COR-L47 (cell line): ENCODE measurements at places on chromosomes 5 and 9.

- DNase-seq, result no peak
These were observed 587.7 kb upstream of the GRAMD2B start for GRCh38 chr5:125835293-125836172.

DNA sequence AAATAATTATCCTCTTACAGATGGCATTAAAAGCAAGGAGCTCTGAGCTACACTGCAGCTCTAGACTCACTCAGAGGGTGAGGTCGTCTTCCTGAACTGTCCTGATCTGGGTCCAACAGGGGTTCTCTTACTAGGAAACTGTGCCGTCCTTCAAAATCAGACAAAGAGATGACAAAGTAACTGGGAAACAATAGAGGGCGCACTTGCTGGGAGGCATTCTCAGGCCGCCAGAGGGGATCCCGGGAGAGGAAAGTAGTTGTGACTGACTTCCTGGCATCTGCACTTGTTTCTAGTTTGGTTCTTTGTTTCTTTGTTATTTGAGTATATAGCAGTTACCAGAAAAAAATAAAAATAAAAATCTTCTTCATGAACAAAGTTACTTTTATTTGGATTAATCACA, 142.9 kb upstream of the MSX2 start:
- no peak for DNase-seq

DNA sequence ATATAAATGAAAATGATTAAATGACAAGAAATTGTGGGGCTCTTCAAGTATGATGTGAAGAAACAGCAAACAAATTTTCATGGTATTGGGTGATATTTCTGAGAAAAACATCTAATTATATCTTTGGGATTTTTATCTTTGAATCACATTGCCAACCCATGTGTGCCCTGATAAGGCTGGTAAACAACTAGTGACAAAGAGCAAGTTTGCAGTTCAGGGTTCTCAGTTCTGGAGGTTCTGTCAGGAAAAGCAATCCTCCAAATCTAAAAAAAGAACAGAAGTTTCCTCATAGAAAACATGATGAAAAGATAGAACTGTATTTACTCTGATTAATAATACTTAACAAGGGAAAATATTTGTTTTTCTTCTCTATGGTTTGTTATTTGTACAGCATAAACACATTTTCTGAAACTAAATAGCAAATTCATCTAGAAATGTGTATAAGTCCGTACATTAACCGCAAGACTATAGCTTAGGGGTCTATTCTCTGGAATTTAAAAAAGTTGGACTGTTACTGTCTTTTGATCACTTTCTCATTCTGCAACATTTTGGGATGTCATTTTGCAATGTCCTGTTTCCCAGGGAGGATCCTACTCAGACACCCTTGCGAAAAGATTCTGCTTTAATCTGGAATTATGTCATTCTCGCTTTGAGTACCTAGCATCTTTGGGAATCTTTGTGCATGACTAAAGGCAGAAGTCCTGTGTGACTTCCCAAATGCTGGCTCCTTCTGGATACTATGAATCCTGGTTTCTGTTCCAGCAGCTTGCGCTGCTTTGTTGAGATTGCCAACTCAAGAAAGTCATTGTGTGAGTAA, 308.5 kb downstream of the ADGRV1 start:
- no peak for DNase-seq

GRCh38 chr5:83251849-83252248, 174.5 kb downstream of the XRCC4 start:
- no peak for DNase-seq

DNA sequence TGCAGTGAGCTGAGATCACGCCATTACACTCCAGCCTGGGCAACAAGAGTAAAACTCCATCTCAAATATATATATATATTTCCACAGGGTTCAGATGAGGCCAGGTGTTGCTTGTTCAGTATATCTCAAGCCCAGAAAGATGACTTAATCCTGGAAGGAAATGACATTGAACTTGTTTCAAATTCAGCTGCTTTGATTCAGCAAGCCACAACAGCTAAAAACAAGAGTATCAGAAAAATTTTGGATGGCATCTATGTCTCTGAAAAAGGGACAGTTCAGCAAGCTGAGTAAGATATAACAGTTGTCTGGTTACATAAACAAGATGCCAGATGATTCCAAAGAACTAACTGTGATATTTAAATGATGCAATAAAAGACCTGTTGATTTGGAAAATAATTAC, 352.0 kb downstream of the KCTD16 start:
- no peak for DNase-seq

DNA sequence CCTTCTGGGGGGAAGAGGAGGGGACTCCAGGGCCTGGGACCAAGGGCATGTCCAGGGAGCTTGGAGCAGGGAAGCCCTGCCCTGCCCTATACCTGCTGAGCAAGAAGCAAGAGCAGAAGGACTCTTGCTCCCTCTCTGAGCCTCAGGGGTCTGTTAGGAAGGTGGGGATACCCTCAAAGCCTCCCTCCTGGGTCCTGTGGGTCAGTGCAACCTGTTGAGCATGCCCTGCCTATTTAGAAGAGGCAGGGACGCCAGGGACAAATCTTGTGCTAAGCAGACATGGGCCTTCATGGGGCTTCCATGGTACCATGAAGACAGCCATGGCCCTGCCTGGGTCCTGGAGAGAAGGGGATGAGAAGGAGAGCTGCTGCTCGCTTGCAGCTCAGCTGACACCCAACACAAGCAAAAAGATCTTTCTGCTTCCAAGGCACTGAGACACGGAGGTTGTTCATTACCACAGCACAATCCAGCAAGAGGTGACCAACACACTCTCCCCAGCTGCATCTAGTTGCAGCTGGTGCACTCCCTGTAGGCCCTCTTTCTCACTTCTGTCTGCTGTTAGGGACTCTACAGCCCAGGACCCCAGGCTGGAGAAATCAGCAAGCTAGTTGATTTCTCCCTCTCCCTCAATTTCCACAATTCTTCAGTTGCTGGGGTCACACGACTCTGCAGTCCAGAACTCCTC, 39.3 kb downstream of the C9orf50 start:
- no peak for DNase-seq

- no peak for DNase-seq
These were observed 63.6 kb downstream of the CCDC192 start for GRCh38 chr5:127766676-127767335.

DNA sequence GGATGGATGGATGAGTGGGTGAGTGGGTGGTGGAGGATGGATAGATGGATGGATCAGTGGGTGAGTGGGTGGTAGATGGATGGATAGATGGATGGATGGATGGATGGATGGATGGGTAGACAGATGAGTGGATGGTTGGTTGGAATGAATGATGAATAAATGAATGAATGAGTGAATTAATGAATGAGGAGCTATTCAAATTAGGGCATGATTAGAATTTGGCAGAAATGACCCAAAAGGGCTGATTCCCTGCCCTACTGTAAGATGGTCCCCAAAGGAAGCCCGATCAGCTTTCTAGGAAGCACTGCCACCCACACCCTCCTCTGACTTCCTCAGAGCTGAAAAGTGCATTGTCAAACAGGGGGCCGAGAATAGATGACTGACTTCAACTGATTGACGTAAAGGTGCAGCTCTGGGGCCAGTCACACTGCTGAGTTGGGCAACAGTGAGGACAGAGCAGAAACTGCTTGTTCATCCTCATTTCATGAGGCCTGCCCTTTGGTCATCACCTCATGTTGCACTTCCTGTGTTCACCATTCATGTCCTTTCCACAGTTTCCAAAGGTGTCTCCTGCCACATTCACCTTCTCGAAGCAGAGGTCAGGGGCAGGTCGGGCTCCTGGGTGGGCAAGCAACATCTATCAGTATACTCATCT, 34.3 kb downstream of the NIPAL4 start:
- DNase-seq, result no peak

GRCh38 chr5:80437326-80437725, 29.5 kb downstream of the ZFYVE16 start:
- no peak for DNase-seq

GRCh38 chr5:74446725-74447241, 193.7 kb downstream of the ENC1 start:
- no peak for DNase-seq

GRCh38 chr5:172101547-172102217, 86.3 kb downstream of the STK10 start:
- DNase-seq, result no peak

GRCh38 chr9:96514800-96515158, 64.8 kb downstream of the HABP4 start:
- DNase-seq, result no peak

GRCh38 chr5:116068028-116068632, 16.7 kb upstream of the COMMD10 start:
- DNase-seq, result peak; percentile 45

DNA sequence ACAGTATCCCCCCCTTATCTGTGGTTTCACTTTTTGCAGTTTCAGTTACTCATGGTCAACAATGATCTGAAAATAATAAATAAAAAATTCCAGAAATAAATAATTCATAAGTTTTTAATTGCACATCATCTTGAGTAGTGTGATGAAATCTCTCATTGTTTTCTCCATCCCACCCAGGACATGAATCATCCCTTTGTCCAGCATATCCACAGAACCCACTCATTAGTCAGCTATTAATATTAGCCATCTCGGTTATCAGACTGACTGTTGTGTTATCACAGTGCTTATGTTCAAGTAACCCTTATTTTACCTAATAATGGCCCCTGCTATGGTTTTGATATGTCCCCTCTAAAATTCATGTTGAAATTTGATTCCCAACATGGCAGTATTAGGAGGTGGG, 40.7 kb downstream of the FAM114A2 start:
- DNase-seq, result no peak

DNA sequence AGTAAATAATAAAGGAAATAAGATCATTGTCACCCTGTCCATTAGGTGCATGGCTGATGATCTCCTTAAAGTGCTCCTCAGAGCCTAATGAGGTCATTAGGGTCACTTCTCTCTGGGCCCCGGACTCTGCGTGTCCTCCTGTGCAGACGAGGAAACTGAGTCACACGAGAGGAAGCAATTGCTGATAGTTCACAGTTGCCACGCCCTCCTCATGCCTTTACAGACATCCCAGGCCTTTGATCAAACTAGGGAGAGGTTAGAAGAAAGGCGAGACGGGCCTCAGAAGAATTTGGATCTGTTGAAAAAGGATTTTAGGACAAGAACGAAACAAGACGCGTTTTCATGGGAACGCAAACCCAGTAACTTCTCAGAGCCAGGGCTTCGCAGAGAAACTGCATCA, 32.0 kb upstream of the MSX2 start:
- no peak for DNase-seq

DNA sequence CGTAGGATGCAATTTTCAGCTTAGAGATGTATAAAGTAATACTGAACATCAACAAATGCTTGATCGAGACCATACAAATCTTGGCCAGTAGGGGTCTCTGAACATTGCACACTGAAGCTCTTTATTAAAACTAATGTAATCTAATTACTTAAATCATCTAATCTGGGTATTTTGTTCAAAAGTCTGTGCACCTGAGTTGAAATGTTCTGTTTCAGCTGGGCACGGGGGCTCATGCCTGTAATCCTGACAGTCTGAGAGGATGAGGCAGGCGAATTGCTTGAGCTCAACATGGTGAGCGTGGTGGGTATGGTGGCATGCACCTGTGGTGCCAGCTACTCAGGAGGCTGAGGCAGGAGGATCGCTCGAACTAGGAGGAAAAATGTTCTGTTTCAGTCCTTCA, 41.0 kb downstream of the ESM1 start:
- no peak for DNase-seq

DNA sequence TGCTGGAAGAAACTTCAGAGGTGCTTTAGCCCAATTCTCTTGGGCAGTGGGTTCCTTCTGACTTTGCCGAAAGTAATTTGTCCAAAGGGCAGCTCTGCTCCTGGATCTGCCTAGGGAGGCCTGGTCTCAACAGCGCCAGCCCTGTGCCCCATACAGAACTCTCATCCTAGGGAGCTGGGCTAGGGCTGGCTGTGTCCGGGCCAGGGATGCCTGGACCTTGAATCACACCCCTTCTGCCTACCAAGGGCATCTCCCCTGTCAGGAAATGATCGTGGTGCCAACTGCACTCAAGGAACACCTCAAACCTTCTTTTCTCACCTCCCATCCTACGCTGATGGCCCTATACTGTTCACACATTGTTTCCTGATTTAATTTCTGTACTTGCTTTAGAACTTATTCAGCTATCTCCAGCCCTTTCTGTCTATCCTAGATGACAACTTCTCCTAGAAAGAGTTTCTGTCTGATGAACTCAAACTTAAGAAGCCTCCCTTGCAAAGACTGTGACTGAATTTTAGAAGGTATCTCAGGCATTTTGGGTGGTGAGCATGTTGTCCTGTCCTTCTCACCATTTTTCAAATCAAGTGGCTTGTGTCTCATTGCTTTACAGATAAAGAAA, 37.4 kb upstream of the NFIB start:
- DNase-seq, result no peak

- no peak for DNase-seq
These were observed 12.6 kb downstream of the MGAT1 start for GRCh38 chr5:180790020-180790419.

GRCh38 chr9:92175441-92175840, 60.2 kb upstream of the SPTLC1 start:
- no peak for DNase-seq

GRCh38 chr5:116358015-116358523, 216.6 kb downstream of the SEMA6A start:
- no peak for DNase-seq

DNA sequence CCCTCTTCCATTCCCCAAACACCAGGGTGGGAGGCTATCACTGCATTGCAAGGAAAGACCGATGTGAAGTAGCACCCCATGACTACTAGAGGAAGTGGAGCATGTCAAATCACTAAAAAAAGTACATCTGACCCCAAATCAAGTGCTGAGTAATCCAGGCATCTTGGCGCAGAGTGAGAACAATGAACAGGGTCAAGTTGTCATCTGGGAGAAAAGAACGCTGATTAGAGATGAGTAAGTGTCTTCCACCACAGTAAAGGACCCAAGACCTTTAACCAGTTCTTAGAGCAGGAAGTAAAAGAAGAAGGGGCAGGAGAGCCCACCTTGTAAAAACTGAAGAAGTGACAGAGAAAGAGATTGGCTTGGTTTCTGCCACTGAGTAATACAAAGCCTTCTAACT, 75.0 kb upstream of the RAD23B start:
- no peak for DNase-seq

- DNase-seq, result no peak
These were observed 9.0 kb downstream of the CCDC69 start for GRCh38 chr5:151214614-151215545.
